HCT116 (cell line): ENCODE measurements at places on chromosomes 16 and 17. TPM values are rescaled to one million over a fixed set of nuclear protein-coding genes. Genes with fewer than 3 reads are reported as not detected.

The WFIKKN1 gene
- 0.47 TPM for total RNA-seq

The TP53TG3F gene
- not detected for total RNA-seq

The CCL4L2 gene
- 0.37 TPM for total RNA-seq

The CFAP52 gene
- total RNA-seq: not detected

The STX1B gene
- 1.6 TPM for total RNA-seq

The EXOC3L1 gene
- 0.30 TPM for total RNA-seq
